ENCODE measurements at places on chromosomes 11 and 22.
A peak's percentile ranks its signal among the peaks of the same experiment; 100 is the strongest.

GRCh38 chr11:65745049-65745448, 24.5 kb upstream of the RNASEH2C start:
- no peak for DNase-seq

- DNase-seq = no peak
Measured at GRCh38 chr22:49297871-49298721, 529.6 kb downstream of the BRD1 start.

GRCh38 chr11:19374151-19374569, 133.4 kb upstream of the E2F8 start:
- peak; percentile 94 for DNase-seq

DNA sequence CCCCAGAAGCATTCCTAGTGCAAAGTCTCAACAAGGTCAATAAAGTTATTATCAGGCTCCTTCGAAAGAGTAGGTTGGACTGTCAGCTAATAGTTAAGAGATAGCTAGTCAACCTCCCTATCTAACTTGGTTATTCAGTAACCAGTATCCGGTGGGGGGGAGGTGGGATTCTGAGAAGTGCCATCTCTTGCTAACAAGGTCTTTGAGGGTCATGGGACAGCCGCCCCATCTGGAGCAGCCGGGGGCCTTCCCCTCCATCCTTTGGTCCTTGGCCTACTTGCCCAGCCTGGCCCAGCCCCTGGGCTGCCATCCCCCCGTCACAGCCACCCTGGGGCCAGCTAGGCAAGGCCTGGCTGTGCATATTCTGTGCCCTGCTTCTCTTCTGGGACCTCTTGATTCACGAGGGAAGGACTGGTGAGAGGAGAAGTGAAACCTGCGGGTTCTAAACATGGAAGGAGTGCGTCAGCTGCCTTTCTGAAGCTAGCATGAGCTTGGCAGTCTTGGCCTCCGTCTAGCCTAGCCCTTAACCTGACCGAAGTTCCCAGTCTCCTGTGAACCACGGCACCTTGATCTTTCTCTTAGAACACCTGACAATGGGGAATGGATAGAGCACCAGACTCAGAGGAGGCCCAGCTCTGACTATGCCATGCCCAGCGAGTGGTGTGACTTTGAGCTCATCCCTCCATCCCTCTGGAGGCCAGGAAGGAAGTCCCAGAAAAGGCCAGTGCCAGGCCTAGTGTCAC, 9.3 kb downstream of the SLC37A2 start:
- no peak for DNase-seq

- DNase-seq = no peak
Measured at GRCh38 chr11:87425943-87426342, 388.2 kb downstream of the TMEM135 start.

DNA sequence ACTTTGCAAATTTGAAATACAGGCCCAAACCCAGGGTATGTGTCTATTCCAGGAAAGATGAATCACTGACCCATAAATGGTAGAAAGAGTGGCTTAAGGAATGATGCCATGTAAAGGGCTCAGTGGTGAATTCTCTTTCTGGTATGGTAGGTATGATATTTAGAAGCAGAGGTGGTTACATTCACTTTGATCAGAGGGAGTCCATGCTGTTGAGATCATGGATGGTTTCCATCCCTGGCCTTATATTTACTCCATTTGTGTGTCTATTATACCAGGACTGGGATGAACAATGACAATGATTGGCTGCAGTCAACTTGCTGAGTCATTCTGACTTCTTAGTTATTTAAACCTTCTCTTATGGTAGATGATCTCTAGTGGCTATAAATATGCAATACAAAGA, 419.8 kb upstream of the LRRC4C start:
- peak; percentile 21 for DNase-seq

All from fibroblast of the aortic adventitia (primary cell).